ENCODE measurements at places on chromosomes 12 and 14.

DNA sequence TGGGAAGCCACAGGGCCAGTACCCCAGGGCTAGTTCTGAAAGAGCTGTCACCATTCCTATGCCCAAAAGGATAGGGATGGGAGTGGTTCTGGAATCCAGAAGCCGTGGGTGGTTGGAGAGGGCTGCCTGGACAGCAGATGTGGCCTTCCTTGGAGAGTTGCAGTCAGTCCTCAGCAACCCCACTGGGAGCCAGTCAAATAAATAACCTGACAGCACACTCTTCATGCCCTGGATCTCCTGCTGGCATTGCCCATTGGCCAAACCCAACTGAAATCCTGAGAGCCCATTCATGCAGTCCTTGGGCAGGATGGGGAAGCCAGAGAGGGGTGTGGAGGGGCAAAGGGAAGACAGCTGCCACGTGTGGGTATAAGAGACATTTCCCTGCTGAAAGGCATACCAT, 128.2 kb downstream of the PTPN11 start:
- no peak for DNase-seq

- DNase-seq: no peak
These were observed 767 bp upstream of the CRY1 start for GRCh38 chr12:107094183-107094448.

DNA sequence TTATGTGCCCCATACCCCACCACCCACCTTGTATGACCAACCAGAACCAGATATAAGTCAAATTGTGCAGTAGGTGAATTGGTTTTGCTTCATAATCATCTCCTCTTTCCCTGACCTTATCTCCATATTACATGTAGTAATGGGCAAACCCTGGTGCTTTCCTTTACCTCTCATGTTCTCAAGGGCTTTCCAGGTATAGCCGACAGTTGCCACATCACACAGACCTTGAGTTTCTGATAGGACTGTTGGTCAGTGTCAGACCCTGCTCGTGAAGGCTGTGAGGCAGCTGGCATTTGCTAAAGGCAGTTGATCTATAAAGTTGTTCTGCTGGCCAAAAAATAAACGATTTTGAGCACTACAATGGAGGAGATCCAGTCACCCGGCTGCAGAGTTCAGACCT, 145.9 kb downstream of the ALX1 start:
- no peak for DNase-seq

GRCh38 chr12:22287776-22288621, 46.5 kb downstream of the ST8SIA1 start:
- no peak for DNase-seq

- DNase-seq: no peak
These were observed 417.7 kb downstream of the TMEM121 start for GRCh38 chr14:105943973-105944602.

GRCh38 chr12:89709995-89710872, 1.6 kb upstream of the ATP2B1 start:
- DNase-seq: no peak

GRCh38 chr14:93395231-93395630, 35.5 kb upstream of the UNC79 start:
- DNase-seq: no peak

DNA sequence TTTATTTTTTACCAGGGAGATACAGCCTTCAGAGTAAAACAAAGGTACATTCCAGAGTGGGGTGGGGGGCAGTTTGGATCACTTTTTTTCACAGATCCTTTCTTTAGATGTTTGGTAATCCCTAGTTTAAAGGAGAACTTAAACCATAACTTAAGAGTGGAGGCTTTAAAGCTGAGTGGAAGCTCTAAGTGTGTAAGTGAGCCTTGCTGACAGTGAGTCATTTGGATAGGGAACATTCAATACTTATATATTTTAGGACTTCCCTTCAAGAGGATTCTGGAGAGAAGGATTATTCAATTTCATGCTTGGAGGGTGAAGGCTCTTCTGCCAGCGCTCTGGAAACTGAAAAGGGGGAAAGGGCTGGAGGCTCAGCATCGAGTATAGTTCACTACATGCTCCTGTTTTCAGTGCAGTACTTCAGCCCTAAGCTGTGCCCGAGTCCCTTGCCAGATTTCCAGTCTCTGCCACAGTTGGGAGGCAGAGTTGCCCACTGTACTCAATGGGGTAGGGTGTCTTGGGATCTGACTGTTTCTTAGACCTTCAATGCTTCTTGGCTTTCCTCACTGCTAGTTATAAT, 8.4 kb downstream of the PRKAG1 start:
- DNase-seq: no peak

DNA sequence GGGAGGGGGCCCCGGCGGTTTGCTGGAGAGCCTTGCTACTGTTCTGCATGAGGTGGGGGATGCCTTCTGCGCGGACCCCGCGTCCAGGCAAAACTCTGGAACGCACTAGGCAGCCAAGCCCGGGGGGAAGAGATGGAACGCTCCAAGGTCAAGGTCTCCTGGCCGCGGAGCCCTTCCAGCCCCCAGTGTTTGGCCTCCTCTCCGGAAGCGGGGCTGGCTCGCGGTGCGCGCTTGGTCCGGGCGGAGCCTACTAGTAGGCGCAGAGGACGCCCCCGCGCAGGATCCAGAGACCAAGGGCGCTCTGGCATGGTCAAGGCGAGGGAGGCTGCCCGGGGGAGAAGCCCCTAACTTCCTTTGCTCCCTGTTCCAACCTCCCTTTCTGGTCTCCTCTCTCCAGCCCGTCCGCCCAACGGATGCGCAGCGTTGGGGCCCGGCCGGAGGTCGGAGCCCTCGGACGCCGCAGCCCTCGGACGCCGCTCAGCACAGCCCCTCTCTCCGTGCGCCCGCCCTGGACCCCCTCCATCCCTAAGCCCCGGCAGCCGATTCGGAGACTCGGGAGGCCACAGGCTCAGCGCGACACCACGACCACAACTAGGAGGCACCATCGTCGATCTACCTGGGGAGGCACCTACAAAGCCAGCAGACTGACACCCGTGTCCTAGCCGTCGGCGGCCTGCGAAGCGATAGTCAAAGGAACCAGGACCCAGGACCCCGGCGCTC, 669 bp upstream of the KCNK13 start:
- no peak for DNase-seq

- no peak for DNase-seq
These were observed 43.8 kb downstream of the SENP1 start for GRCh38 chr12:48061938-48062719.

DNA sequence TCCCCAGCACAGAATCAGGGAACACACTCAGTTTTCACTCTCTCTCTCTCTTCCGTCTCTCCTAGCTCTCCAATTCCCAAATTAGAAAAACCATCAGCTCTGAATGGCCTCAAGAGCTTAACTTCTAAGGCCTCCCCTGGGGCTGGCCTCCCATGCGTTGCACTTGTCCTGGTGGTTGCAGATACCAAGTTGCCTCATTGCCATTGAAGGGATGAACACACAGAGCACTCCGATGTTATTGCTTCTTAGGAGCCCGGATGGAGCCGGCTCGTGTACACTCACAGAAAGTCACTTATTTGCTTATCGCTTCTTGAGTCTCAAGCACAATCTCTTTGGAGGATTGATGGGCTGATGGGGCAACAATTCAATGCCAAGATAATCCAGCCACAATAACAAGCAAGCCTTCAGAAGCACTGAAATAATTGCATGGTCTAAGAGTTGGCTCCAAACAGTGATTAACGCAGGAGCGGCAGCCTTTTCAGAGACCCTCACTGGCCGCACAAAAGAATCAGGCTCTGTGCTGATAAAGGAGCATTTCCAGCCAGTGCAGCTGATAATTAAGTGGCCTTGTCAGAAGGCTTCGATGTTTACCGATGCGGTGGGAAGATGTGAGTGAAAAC, 175.8 kb upstream of the TMEM132C start:
- DNase-seq: no peak

DNA sequence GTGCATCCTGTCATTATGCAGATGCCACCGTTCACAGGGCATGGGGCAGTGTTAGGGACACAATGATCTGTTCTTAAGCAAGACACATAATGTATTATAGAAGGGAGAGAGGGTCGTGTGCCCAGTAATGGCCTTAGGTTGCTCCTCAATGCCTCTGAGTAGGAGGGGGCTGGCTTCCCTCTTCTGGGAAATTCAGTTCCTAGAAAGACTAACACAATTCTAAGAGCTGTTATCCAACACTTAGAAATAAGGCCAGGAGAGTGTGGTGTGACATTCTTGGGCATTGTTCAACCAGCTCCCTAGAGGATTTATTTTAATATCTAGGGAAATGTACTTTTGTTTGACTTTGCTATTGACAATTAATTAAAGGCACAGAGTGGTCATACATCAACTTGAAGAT, 118.5 kb downstream of the ADCK1 start:
- DNase-seq: peak; percentile 22

DNA sequence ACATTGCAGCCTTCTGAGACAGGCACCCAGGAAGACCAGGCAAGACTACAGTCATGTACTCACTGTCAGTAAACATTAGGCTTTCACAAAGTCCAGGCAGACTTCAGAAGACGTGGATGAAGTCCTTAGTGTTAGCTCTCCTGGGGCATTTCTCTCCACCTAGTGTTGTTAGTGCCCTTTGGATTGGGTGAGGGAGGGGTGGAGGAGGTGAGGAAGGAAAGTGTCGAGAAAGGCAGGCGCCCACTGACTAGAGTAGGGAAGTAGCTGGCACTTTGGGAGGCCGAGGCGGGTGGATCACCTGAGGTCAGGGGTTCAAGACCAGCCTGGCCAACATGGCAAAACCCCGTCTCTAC, 20.2 kb downstream of the TMEM229B start:
- no peak for DNase-seq

GRCh38 chr12:124938108-124938507, 23.7 kb upstream of the UBC start:
- DNase-seq: peak; percentile 31

DNA sequence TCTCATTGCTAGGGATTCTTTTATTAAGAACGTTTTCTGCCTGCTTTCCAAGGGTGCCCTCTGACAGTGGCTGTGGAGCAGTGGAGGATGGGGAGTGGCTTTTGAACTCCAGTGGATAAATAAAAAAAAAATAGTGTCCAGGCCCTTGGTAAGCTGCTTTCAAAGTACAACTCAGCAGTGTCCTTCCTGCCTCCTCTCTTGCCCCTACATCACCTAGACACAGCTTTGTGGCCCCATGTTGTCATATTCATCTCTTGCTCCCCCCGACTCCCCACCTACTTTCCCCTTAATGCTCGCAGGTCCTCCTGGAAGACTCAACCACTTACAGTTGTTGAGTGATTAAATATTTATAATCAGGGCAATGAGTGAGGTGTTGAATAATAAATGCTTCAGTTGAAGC, 880.9 kb downstream of the BCL11B start:
- no peak for DNase-seq

DNA sequence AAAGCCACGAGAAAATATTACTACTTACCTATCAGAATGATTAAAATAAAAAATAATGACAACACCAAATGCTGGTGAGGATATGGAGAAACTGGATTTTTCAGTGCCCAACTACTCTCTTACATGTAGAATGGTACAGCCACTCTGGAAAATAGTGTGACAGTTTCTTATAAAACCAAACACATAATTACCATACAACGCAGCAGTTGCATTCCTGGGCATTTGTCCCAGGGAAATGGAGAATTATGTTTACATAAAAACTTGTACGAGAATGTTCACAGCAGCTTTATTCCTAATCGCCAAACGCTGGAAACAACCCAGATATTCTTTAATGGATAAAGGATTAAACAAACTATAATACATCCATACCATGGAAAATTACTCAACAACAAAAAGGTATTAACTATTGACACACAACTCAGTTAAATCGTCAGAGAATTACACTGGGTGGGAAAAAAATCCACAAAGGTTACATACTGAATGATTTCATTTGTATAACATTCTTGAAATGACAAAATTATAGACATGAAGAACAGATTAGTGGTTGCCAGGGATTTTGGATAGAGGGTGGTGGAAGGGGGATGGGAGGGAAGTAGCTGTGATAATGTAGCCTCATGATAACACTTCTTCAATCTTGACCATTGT, 35.4 kb downstream of the TAOK3 start:
- DNase-seq: no peak

GRCh38 chr12:51320695-51321320, 3.2 kb downstream of the BIN2 start:
- DNase-seq: no peak

- DNase-seq: no peak
These were observed 10.5 kb downstream of the ZFP36L1 start for GRCh38 chr14:68782091-68782981.

All from hematopoietic multipotent progenitor cell treated with erythropoietin and hydrocortisone succinate and interleukin-3 and kit ligand, for 15 days (in vitro differentiated cells).